Aorta (tissue), 5 donors: ENCODE measurements at places on chromosomes 11 and 22. TPM values are rescaled to one million over a fixed set of nuclear protein-coding genes. Genes with fewer than 3 reads are reported as not detected.

MUC15 gene
- not detected for total RNA-seq

OR6A2 gene
- total RNA-seq = not detected

USP35 gene
- 28.0 TPM for total RNA-seq

DDX25 gene
- 0.30 TPM for total RNA-seq

PLA2G3 gene
- not detected for total RNA-seq

CPSF7 gene
- 75.8 TPM for total RNA-seq

GSTT2B gene
- 7.7 TPM for total RNA-seq

LRFN4 gene
- total RNA-seq = 12.4 TPM

CBY1 gene
- 24.0 TPM for total RNA-seq

PANX2 gene
- 1.2 TPM for total RNA-seq
